ENCODE measurements at places on chromosomes 11 and 22. TPM values are rescaled to one million over a fixed set of nuclear protein-coding genes. Genes with fewer than 3 reads are reported as not detected.

DNA sequence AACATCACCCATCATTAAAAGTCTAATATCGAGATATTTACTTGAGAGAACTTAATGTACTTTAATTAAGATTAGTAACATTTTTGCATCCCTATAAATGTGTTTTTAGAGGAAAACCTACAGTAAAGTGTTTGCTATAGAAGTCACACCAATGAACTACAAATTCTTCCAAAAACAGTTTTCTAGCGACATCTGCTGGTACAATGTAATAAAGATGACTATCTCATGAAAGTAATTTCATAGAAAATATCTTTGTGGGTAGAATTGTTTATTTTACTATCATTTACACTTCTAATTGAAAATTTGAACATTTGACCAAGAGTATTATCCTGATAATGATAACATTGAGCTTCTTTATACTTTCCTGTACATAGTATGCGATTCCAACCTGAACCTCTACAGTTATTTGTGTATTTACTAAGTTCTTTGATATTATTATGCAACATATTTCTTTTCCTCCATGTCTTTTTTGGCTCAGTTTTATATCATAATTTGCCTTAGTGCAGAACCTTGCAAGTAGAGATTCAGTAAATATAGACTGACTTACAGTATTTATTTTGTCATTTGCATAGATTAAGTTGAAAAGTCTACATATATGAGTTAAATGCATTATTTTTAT, 252.7 kb downstream of the TMEM135 start:
- no peak overlapping the region for H3K4me3 ChIP-seq
- no peaks in the 10 kb centered on the region for H3K27me3 ChIP-seq
- peak; percentile 30 for DNase-seq
- no peaks in the 10 kb centered on the region for H3K36me3 ChIP-seq

Gene MYO7A
- polyA plus RNA-seq = not detected

GRCh38 chr11:113162592-113162962, 151.8 kb upstream of the TTC12 start:
- no peaks in the 10 kb centered on the region for H3K27me3 ChIP-seq
- no peak overlapping the region for H3K27ac ChIP-seq
- H3K36me3 ChIP-seq = no peaks in the 10 kb centered on the region
- DNase-seq = no peak

- peaks cover 71% of the 10 kb centered on the region for H3K4me1 ChIP-seq
- DNase-seq = no peak
- no peak overlapping the region for H3K27ac ChIP-seq
- peak overlapping the region; percentile 91 for H3K4me3 ChIP-seq
These were observed 8.4 kb upstream of the MGAT3 start for GRCh38 chr22:39448205-39449054.

DNA sequence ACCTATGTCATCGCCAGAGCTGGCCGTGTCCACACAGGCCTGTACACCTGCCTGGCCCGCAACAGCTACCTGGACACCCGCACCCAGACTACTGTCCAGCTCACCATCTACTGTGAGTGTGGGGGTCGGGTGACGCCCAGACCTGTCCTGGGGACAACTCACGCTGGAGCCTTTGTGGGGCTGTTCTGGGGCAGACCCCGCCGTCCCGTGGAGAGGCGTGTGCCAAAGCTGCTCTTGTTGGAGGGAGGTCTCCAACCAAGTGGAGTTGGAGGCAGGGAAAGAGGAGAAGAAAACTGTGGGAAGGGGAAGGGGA, 4.3 kb downstream of the VSIG10L2 start:
- peaks cover 4% of the 10 kb centered on the region for H3K4me1 ChIP-seq
- no peaks in the 10 kb centered on the region for H3K36me3 ChIP-seq
- DNase-seq = no peak

GRCh38 chr22:34934261-34934660, 131.7 kb upstream of the ISX start:
- peak overlapping the region; percentile 34 for H3K27ac ChIP-seq
- no peaks in the 10 kb centered on the region for H3K36me3 ChIP-seq
- no peak overlapping the region for H3K4me3 ChIP-seq
- no peaks in the 10 kb centered on the region for H3K4me1 ChIP-seq
- DNase-seq = no peak

Gene ROBO4
- not detected for polyA plus RNA-seq

Gene C22orf23
- not detected for polyA plus RNA-seq

DNA sequence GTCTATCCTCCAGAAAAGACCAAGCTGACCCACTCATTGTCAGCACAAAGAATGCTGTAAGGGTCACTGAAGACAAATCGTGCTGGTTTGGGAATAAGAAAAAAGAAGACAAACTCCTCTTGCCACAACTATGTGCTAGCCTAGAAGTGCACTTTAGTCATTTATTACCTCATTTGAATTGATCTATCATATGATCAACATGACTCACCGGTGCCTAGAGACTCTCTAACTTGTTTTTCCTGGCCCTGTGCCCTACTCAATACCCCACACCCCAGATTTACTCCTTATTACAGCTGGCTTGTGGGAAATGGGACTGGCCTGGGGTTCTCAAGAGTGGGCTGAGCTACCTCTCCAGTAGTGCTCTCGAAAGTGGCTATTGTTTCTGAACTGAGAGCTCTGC, 35.9 kb upstream of the HORMAD2 start:
- no peak overlapping the region for H3K4me3 ChIP-seq
- no peak overlapping the region for H3K27ac ChIP-seq
- no peak for DNase-seq
- no peaks in the 10 kb centered on the region for H3K36me3 ChIP-seq
- H3K27me3 ChIP-seq = peaks cover 18% of the 10 kb centered on the region
- peaks cover 3% of the 10 kb centered on the region for H3K4me1 ChIP-seq

DNA sequence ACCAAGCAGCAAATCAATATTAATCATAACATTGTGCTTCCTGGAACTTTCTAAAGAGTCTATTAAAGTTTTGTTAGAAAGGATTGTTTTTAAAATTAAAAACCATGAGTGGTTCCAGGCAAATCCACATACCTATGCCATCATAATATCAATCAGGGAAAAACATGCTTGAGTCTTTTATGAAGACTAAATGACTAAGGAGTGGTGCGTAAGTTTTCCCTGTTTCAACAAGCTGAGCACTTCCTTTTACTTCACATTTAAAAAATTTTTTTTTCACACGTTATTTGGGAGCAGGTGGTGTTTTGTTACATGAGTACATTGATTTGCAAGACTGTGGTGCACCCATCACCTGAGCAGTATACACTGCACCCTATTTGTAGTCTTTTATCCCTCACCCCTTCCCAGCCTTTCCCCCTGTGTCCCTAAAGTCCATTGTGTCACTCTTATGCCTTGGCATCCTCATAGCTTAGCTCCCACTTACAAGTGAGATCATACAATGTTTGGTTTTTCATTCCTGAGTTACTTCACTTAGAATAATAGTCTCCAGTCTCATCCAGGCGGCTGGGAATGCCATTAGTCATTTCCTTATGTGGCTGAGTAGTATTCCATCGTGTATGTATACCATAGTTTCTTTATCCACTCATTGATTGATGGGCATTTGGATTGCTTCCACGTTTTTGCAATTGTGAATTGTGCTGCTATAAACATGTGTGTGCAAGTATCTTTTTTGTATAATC, 1190.3 kb upstream of the RAG2 start:
- H3K27me3 ChIP-seq = no peaks in the 10 kb centered on the region
- no peak overlapping the region for H3K4me3 ChIP-seq
- no peaks in the 10 kb centered on the region for H3K36me3 ChIP-seq
- H3K27ac ChIP-seq = no peak overlapping the region

Gene RAG2
- not detected for polyA plus RNA-seq

DNA sequence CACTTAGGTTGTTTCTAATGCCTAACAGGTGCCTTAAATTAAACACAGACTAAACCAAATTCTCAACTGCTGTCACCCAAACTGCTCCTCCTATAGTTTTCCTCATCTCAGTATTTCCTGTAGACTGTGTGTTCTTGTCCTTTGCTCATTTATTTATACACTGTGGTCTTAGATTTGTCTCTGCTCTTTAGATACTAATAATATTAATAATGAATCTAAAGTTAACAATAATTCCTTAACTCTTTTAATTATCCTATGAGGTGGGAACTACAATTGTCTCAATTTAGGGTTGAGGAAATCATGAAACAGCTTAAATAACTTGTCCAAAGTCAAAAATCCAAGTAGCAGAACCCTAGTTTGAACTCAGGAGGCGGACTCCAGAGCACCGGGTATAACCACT, 43.9 kb upstream of the YPEL1 start:
- no peak overlapping the region for H3K4me3 ChIP-seq
- H3K27ac ChIP-seq = no peak overlapping the region
- peaks cover 4% of the 10 kb centered on the region for H3K36me3 ChIP-seq
- H3K4me1 ChIP-seq = peaks cover 17% of the 10 kb centered on the region
- DNase-seq = no peak
- H3K27me3 ChIP-seq = no peaks in the 10 kb centered on the region

GRCh38 chr22:17910561-17911311, 113.6 kb downstream of the MICAL3 start:
- no peaks in the 10 kb centered on the region for H3K36me3 ChIP-seq
- H3K4me1 ChIP-seq = peaks cover 62% of the 10 kb centered on the region
- H3K27me3 ChIP-seq = no peaks in the 10 kb centered on the region
- no peak overlapping the region for H3K4me3 ChIP-seq
- no peak for DNase-seq

DNA sequence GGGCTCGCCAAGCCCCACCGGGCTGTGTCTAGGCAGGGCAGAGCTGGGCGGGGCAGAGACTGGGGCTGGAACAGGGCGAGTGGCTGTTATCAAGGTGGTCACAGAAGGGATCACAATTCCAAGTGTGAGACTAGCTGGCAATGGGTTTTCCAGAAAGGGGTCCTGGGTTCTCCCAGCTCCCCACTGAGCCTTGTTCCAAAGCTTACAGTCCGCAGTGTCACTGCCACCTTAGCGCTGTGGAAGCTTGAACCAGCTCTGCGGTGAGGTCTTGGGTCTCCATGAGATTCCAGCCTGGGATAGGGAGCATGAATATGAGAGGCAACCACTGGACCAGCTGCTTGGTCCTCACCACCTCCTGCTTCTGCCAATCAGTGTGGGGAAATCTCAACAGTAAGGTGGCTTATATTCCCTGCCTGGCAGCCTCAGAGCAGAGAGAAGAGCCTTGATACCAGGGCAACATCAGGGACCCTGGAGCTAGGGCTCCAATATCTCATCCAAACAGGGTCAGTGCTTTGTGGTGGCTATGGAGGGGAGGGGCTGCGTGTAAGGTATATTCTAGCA, 831 bp downstream of the CD44 start:
- peak overlapping the region; percentile 90 for H3K4me3 ChIP-seq
- H3K4me1 ChIP-seq = peaks cover 60% of the 10 kb centered on the region
- H3K36me3 ChIP-seq = peaks cover 3% of the 10 kb centered on the region
- peak overlapping the region; percentile 98 for H3K27ac ChIP-seq
- H3K27me3 ChIP-seq = no peaks in the 10 kb centered on the region

Gene LDLRAD3
- 0.27 TPM for polyA plus RNA-seq

Gene BARX2
- polyA plus RNA-seq = not detected

DNA sequence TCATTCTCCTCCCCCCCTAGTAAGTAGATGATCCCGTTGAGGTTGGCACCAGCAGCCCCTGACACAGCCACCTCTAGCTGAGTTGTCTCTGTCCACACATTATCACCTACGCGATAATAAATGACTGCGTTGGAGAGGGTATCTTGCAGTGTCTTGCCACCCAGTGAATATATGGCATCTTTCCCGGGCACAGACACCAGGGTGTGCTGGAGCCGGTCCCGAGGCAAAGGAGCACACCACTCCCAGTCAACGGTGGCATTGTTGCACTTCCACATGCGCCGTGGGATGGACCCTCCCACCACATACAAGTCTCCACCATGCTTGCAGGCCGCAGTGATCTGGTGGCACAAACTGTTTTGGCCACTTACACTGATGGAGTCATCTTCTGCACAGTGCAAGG, 5.4 kb downstream of the KBTBD4 start:
- no peak for DNase-seq
- no peak overlapping the region for H3K4me3 ChIP-seq
- peaks cover 6% of the 10 kb centered on the region for H3K36me3 ChIP-seq
- H3K4me1 ChIP-seq = peaks cover 33% of the 10 kb centered on the region
- no peaks in the 10 kb centered on the region for H3K27me3 ChIP-seq
- no peak overlapping the region for H3K27ac ChIP-seq

DNA sequence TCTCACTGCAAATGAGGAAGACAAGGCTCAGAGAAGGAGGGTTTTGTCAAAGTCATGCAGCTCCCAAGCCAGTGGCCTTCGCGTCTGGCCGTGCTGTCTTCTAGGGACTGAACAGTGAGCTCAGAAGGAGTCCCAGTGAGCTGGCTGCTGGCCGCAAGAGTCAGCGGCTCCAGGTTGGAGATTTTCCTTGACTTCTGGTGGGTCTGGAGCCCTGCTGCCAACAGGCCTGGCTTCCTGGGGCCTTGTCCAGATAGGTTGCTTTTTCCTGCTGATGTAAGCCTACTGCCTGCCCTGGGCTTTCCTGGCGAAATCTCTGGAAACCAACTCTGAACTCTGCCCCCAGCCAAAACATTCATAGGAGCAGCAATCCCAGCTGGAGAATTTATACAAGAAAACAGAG, 272.7 kb upstream of the CADM1 start:
- H3K36me3 ChIP-seq = no peaks in the 10 kb centered on the region
- no peaks in the 10 kb centered on the region for H3K27me3 ChIP-seq
- no peaks in the 10 kb centered on the region for H3K4me1 ChIP-seq
- no peak for DNase-seq

DNA sequence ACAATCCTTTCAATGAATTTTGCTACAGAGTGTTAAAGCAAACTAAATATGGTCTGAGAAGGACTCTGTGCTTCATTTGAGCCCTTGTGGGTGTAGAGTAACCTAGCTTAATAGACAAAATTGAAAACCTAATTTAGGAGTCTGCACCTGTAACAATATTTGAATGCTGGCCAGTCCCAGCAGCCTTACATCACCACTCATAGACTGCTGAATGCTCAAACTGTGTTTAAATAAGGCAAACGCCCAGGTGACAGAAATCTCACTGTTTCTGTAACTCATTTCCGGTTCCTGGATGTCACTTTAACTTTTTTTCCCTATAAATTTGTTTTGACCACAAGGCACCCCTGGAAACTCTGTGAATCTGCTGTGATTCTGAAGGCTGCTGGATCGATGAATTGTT, 45.5 kb upstream of the GLYATL1B start:
- no peak overlapping the region for H3K4me3 ChIP-seq
- peaks cover 27% of the 10 kb centered on the region for H3K36me3 ChIP-seq
- H3K27me3 ChIP-seq = no peaks in the 10 kb centered on the region
- H3K4me1 ChIP-seq = no peaks in the 10 kb centered on the region

Gene KCNA4
- not detected for polyA plus RNA-seq

DNA sequence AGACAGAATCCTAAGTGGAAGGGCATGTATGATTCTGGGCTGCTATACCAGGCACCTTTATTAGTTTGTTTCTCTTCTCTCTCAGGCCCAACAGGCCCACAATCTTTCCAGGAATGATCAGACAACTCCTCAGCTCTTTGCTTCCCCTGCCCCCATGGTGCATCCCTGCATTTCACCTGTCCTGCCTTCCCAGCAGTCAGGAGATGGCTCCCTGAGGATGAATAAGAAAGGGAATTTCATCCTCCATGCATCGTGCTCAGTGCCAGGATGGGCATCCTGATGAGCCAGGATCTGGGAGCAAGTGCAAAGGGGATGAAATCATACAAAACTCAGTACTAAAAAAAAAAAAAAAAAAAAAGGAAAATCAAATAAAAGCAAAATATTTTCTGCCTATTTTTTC, 18.6 kb upstream of the NTM start:
- H3K27ac ChIP-seq = no peak overlapping the region
- no peak overlapping the region for H3K4me3 ChIP-seq
- no peaks in the 10 kb centered on the region for H3K27me3 ChIP-seq
- no peak for DNase-seq
- H3K4me1 ChIP-seq = no peaks in the 10 kb centered on the region

Gene LRRC74B
- not detected for polyA plus RNA-seq

Data from naive B cell (primary cell).